Fibroblast of lung (primary cell): ENCODE measurements at places on chromosomes 2 and 18. TPM values are rescaled to one million over a fixed set of nuclear protein-coding genes. Genes with fewer than 3 reads are reported as not detected.

DNA sequence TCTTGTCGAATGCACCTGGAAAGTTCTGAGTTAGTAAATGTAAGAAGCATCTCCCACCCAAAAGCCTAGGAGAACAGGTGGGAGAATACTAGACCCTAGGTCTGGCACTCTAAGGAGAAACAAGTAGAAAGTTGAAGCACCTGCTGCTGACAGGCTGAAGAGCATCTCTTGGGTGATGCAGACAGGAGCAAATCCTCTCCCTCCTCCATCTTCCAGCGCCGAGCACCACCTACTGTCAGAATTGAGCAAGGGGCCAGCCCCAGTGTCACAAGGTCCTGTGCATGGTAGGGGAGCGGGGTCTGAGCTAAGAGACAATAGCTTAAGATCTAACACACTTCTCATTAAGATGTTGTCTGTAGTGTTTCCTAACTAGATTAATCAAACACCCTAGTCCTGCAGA, 52.9 kb downstream of the HK2 start:
- no peak for DNase-seq

C2orf72 gene
- total RNA-seq, result 0.33 TPM in 1 of 2 replicates, not detected in the other

GRCh38 chr2:119468154-119468955, 36.7 kb downstream of the TMEM37 start:
- DNase-seq, result peak; percentile 34

PECR gene
- total RNA-seq, result 19.3 and 22.6 TPM in 2 replicates

DNA sequence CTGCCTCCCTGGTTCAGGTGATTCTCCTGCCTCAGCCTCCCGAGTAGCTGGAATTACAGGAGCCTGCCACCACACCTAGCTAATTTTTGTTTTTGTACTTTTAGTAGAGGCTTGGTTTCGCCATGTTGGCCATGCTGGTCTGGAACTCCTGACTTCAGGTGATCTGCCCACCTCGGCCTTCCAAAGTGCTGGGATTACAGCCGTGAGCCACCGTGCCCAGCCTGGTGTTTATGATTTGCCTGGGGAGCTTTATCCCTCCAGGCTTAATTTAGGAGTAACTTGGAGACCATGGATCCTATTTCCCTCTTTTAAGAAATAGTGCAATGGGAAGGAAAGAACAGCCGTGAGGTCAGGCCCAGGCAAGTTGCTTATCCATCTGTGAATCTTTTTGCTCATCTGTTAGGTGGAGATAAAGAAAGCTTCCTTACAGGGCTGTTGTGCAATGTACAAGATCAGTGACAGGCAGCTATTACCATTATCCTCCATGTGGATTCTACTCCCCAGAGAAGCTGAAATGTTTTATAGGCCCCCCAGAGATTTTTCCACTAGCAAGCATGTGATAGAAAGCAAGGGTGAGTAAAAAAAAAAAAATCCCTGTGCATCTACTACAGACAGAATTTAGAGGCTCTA, 104.9 kb upstream of the MGAT5 start:
- DNase-seq, result no peak

DNA sequence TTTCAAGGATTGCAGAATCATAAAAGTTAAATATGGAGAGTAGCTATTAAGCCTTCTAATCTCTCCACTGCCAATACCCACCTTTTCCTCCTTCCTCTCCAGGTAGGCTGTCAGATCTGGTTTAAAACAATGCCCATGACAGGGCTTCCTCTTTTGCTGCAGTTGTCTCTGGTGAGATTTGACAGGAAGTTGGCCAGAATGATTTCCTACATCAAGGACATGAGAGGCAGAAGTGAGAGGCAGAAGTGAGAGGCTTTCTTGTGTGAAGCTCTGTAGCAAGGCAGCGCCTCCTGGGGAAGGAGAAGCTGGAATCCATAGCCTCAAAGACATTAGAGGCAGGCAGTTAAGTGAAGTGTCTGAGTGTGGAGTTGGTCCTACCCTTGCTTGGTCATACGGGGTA, 385.7 kb downstream of the HRH4 start:
- DNase-seq, result no peak

RHBDD1 gene
- 39.8 and 85.4 TPM in 2 replicates for total RNA-seq

- DNase-seq, result peak; percentile 34
These were observed 787 bp upstream of the ADGRF3 start for GRCh38 chr2:26347286-26347865.

- no peak for DNase-seq
These were observed 18.3 kb downstream of the SGPP2 start for GRCh38 chr2:222442665-222443064.

DNA sequence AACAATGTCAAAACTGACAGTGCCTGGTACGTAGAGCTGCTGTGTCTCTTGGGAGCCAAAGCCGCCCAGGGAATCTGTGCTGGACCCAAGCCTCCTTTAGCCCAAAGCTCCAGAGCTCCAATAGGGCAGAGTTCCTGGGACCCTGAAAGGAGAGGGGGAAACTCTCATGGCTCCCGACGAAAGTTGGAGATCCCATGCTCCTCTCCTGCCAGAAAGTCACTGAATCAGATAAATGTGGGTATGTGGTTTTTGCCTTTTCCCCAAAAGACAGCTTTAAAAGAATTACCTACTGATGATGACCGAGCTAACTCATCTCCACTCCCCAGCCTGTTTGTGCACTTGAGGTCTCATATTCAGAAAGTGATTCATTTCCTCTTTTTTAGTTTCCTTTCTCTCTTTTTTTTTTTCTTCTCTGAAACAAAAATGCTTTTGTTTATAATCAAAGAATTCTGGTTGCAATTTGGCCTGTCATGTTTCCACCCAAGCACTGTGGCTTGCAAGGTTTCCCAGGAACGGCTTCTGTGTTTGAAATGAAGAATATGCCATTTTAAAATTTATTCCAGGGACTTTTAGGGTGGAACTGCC, 14.1 kb upstream of the PMAIP1 start:
- DNase-seq, result peak; percentile 94

- no peak for DNase-seq
These were observed 43.4 kb downstream of the DPP4 start for GRCh38 chr2:162030363-162031190.

- DNase-seq, result no peak
These were observed 1055.2 kb upstream of the FANCL start for GRCh38 chr2:59296279-59296678.

DNA sequence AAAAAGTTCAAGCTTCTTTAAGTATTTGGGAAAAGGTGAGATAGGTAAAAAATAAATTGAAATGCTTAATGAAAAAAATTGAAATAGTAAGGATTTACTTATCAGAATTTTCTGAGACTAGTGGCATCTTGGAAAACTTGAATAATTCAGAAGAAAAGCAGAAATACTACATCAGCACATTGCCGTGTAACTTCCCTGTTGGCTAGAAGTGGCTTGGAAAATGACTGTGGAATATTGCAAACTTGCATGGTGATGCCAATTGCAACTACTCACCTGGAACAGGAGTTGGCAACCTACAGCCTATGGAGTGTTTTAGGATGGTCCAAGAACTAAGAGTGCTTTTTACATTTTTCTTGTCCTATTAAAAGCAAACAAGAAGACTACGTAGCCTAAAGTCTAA, 603.5 kb upstream of the VRK2 start:
- no peak for DNase-seq

DNA sequence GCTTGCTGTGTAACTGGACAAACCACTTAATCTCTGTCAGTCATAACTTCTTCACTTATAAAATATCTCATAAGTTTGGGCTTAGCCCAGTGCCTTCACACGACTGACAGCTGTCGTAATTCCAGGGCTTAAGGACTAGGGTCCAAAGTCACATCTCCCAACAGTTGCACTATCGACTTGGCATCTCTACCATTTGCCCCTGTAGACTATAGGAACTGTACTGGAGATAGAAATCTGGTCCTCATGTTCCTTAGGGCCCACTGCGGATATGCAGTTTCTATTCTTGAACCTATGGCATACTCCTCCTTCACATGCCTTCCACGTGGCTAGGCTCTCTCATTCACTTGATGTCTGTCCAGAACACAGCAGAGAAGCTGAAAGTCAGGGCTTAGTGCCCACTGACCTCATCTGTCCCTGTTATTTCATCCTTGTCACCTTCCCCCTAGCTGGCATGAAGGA, 2.7 kb downstream of the ABHD1 start:
- no peak for DNase-seq

DNA sequence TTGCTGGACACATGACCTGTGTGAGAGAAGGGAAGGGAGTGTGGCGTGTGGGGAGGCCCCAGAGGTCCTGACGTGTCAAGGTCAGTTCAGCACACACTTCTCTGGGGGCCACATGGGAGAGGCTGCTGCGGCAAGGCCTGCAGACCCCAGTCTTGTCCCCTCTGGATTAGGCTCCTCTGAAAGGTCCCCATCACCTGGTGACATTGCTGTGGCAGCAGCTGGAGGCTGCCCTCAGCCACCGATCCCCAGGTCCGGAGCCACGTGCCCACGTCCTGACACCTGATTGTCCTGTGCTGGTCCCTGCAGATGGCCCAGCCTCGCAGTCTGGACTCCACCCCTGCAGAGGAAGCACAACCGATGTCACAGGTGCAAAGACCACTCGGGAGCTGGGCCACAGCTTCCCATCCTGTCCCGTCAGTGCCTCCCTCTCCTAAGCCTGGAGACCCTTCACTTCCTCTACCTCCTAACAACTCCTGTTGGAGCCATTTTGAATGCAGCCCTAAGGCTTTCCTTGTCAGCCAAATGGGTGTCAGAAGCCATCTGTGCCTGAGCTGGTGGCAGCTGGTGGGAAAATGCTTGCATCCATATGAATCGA, 12.7 kb downstream of the TMEM177 start:
- no peak for DNase-seq

GRCh38 chr18:44777457-44778192, 96.9 kb downstream of the SETBP1 start:
- DNase-seq, result no peak

DNA sequence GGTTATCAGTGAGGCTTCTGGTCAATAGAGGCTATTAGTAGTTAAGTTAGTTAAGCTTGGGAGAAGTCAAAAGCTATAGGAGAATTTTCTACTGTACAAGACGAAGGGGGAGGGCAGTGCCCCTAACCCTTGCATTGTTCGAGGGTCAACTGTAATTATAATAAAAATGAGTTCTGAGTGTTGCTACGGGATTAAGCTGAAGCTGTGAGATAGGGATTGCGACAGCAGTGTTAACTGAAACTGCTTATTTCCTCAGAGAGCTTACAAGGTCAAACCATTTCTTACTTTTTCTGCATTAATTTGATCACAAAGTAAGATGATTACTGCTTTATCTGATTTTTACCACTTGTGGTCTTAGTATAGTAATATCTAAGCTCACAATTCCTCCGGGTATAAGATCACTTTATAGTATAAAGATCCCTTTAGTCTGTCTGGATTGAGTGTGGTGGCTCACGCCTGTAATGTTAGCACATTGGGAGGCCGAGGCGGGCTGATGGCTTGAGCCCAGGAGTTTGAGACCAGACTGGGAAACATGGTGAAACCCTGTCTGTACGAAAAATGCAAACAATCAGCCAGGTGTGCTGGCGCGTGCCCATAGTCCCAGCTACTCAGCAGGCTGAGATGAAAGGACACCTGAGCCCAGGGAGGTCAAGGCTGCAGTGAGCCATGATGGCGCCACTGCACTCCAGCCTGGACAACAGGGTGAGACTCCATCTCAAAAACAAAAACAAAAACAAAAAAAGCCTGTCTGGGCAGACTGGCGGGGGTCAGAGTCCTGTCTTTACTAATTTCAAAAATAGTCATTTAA, 119.5 kb upstream of the TLK1 start:
- DNase-seq, result no peak

TUBA3E gene
- not detected in 2 replicates for total RNA-seq

SLC4A3 gene
- total RNA-seq, result 1.3 and 1.5 TPM in 2 replicates

CDKL4 gene
- 3.0 and 3.1 TPM in 2 replicates for total RNA-seq

DNA sequence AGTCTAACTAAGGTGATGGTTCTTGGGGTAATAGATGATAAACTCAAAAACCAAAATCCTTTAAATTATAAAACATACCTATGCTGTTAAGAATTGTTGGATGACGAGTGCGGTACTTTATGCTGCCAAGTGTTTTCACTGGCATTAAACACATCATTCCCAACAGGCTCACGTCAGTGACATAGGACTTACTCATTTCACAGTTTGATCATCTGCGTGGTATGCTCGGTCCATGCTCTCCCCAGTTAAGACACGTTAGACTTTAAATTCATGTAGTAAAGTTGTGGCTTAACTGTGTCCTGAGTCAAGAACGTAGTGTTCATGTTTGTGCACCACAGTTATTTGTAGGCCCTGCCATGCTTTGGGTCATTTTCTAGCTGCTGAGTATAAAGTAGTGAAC, 125.6 kb upstream of the MYT1L start:
- DNase-seq, result peak; percentile 70
